ENCODE measurements at places on chromosomes 12 and 14. TPM values are rescaled to one million over a fixed set of nuclear protein-coding genes. Genes with fewer than 3 reads are reported as not detected.

DNA sequence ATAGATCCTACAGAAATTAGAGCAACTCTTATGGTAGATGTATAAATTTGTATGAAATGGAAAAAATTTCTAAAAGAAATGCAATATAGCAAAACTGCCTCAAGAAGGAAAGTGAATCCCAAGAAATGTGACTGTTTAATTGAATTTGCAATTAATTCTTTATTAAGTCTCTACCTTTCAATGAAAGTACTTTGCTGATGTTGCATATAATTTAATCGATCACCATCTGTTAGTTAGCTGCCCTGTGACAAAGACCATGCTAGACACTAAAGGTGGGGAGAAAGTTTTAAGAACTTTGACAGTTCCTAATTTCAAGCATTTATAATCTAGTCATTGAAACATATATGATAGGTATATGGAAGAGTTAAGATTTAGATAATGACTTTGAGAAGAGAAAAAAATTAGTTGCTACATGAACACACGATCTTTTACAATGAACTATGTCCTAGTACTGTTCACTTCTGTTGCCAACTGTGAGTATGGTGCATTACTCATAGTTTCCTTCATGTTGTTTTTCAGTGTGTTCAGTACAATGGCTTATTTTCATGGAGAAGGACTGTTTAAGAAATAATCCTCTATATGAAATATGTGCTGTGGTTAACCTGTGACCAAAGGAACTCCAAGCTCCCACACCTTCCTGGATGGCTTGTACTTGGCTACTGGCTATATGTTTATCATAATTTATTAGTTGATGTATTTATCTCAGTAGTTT lies 128.4 kb downstream of the METTL25 start:
- peak; percentile 66 for DNase-seq

GRCh38 chr12:89087149-89087825 lies 265.0 kb downstream of the DUSP6 start:
- no peak for DNase-seq

DNA sequence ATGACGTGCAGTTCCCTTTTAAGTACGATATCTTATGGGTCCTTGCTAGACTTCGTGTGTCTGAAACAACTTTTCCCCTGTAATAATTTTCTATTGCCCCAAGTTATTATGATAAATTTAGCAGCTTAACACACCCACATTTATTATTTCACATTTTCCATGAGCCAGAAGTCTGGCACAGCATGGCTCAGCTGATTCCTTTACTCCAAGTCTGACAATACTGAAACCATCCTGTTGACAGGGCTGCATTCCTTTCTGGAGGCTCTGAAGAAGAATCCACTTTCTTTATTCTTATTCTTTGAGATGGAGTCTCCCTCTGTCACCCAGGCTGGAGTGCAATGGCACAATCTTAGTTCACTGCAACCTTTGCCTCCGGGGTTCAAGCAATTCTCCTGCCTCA lies 80.9 kb downstream of the DENND5B start:
- no peak for DNase-seq

DNA sequence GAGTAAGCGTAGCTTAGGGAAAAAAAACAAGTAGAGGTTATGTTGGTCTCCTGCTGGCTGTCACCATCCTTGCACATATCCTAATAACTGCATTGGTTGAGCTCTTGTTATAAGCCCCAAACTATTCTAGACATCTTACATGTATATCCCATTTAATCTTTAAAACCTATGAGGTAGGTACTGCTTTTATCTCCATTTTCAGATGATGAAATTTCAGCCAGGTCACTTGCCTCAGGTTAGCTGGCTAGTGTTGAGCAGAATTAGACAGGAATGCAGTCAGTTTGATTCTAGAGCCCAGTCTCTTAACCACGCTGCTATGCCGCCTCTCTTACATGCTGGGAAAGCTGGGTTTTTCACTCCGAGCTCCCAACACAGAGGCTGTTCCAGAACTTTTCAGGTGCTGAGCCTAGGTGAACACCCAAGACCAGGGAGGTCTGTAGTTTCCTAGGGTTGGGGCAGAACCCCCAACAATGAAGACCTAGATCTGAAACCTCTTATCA lies 269.9 kb upstream of the RGS6 start:
- DNase-seq: no peak

GRCh38 chr12:43578782-43579181 lies 26.8 kb upstream of the ADAMTS20 start:
- no peak for DNase-seq

- peak; percentile 11 for DNase-seq
These were observed 27.4 kb upstream of the STON2 start for GRCh38 chr14:81427348-81428058.

DNA sequence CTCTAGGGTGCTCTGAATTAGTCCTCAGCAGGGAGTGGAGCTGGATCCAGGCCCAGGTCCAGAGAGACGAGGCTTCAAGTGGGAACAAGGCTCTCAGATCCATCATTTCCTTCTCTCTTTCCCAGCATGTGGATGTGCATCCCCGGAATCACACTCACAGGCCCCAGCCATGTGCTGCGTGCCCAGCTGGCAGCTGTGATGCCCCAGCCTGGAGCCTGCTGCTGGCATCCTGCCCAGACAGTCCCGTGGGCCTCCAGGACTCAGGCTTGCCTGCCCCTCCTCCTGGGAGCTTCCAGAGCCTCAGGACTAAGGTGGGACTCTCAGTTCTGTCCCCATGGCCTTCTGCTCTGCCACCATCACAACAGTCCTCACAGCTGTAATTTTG lies 6.2 kb upstream of the KRT84 start:
- DNase-seq: no peak

GRCh38 chr12:131613678-131614077 lies 97.2 kb upstream of the SFSWAP start:
- no peak for DNase-seq

DNA sequence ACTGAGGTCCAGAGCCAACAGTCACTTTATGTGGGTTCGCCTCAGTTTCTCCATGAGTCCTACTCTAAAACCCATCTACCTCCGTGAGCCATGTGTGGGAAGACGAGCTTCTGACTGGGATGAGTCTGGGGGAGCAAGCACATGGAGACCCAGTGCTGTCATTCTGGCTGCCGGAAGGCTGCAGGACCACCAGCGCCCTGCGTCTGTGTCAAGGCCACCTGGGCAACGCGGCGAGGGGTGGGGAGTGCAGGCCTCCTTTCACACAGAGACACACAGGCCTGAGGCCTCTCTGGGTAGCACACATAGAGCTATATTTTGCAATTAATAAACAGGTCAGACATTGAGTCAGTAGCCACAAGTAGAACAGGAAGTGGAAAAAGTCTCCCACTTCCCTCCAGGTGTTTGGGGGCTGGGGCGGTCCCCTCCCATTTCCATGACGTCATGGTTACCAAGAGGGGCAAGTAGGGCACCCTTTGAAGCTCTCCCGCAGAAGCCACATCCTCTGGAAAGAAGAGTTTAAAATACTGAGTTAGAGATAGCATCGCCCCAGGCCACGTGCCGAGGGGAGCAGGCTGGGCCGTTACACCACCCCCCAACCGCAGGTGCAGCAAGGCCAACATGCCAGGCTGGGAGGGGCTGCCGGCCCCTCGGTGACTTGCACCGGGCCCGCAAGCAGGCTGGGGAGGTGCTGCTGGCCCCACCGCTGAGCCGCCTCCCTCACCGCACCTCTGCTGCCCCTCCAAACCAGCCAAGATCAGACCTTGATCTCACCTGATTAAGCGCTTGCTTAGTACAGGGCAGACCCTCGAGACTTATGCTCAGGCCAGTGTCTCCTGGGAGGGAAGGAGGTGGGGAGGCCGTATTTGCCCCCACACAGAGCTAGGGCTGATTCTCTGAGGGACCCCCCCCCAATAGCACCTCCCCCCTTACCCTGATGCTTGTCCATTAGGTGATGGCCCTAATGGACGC lies 32.7 kb downstream of the DAD1 start:
- DNase-seq: peak; percentile 97

- no peak for DNase-seq
These were observed 378.5 kb upstream of the LMO3 start for GRCh38 chr12:16984484-16984883.

Gene CLEC7A
- 0.40 TPM for total RNA-seq

Gene PPP4R4
- not detected for total RNA-seq

Gene RNASE8
- not detected for total RNA-seq

Gene NYNRIN
- total RNA-seq: 3.1 TPM

Gene MORN3
- 1.6 TPM for total RNA-seq

Gene RFX4
- total RNA-seq: not detected

Gene SLC6A13
- total RNA-seq: not detected
